Sigmoid colon (tissue), 7 donors: ENCODE measurements at places on chromosomes 3 and 15. TPM values are rescaled to one million over a fixed set of nuclear protein-coding genes. Genes with fewer than 3 reads are reported as not detected.
A peak's percentile ranks its signal among the peaks of the same experiment; 100 is the strongest.

GRCh38 chr3:106097817-106098435, 229.1 kb upstream of the CBLB start:
- no peak for DNase-seq

DNA sequence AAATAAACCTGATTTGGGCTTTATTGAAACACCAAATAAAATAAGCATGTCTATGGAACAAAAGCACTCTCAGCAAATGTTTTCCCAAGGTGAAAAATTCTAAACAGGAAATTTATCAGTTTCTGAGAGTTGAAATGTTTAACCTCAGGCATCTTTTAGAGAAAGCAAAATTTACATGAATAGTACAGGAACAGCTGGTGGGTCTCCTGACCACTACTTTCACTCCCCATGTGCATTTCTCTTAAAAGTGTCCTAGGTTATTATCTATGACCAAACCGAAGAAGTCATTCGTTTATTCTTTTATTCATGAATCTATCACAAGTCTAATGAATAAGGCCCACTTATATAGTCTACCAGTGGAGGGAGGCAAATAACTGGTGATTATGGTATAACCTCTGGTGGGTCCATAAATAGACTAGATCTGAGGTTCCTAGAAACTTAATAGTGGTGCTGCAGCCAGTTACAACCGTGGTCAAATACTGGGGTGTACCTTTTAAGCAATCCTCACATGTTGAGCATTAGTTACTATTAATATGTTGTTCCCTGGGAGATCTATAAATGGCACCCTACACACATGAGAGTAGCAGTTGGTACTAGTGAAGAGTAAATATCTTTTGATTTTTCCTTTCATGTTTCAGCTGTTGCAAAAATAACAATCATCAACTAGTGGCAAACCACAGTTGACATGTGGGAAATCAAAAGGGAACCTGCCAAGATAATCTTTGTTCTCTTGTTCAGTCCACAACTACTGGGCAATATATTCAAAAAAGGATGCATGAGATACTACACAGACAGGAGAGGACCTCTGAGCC, 169.3 kb upstream of the STAC start:
- DNase-seq: no peak

- DNase-seq: no peak
Measured at GRCh38 chr3:195179776-195180489, 91.0 kb downstream of the XXYLT1 start.

- no peak for DNase-seq
Measured at GRCh38 chr15:57158589-57158988, 217.7 kb upstream of the CGNL1 start.

DNA sequence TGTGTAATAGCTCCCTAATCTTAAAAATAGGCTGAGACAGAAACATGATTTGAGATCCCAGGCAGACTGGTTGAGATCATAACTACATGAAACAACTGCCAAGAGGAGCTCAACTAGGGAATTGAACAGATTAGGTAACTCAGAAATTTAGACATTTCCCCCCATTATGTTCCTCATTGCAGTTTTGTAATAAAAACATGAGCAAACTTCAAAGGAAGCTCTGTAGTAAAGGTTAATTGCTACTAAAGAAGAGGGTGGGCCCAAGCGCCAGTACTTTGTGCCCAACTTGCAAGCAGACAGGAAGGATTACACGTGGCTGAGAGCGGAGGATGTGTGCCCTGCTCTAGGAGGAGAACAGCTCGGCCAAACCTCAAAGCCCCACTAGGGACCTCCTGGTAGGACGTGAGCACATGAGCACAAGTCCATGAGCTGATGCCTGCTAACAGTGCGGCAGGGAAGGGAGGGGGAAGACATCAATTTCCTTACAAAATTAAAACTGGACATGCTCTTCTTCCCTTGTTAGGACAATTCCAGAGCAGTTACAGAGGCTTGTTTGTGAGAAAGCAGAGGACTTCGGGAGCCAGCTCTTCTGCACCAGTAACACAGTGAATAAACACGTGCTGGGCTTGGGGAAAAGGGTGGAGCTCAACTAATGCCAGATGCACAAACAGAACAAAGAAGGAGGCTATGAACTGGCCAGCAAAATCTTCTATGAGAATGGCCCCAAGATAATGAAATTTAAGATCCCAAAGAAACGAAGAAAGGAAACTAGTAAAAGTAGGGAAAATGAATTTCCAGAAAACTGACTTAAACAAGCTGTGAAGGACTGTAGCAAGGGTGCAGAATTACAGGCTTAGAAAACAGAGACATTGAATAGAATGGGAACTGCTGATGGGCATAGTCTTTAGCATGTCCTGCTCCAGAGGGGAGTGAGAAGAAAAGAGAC, 275.5 kb downstream of the MECOM start:
- DNase-seq: peak; percentile 65

Gene ALDH1A2
- polyA plus RNA-seq: 4.4 TPM

Gene CORO2B
- polyA plus RNA-seq: 0.46 TPM
